ENCODE measurements at places on chromosomes 6 and 20.

- DNase-seq = no peak
Measured at GRCh38 chr6:13666194-13667105, 45.2 kb downstream of the RANBP9 start.

DNA sequence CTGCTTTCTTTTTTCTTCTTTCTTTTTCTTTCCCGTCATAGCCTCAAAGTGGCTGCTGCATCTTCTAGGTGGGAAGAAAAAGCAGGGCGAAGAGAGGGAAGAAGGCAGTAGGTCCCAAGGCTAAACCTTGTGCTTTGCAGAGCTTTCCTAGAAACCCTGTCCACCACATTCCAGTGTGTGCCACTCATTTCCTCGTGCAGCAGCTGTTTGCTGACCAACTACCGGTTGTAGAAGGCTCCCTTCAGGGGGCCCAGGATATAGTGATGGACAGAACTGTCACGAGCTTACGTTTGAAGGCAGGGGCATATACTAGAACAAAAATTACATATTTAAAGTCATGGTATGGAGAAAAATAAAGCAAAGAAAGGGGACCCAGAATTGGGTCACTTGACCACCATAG lies 103.0 kb downstream of the SASH1 start:
- DNase-seq = no peak

GRCh38 chr20:38900606-38901005 lies 25.6 kb upstream of the FAM83D start:
- no peak for DNase-seq

- DNase-seq = peak; percentile 32
Measured at GRCh38 chr6:42315991-42316970, 98.6 kb upstream of the MRPS10 start.

DNA sequence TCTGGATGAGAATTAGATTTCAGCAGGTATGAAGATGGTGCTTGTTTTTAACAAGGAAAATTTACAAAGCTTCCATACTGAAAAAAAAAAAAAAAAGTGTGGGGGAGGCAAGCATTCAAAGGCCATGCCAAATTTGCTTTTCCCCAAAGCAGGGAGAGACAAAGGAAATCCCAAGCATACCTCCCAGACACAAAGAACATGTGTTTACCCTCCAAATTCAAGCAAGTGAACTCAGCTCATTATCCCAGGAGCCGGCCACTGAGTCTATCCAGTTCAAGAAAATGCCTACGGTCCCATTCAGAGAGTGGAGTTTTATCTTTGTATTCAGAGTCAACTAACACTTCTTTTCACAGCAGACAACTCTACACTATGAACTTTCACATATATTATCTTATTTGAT lies 102.7 kb upstream of the ID4 start:
- no peak for DNase-seq

- DNase-seq = no peak
Measured at GRCh38 chr6:53813801-53814200, 19.0 kb downstream of the LRRC1 start.
